ENCODE measurements at places on chromosomes 5 and 9. TPM values are rescaled to one million over a fixed set of nuclear protein-coding genes. Genes with fewer than 3 reads are reported as not detected.

The CTSV gene
- total RNA-seq: 0.17 TPM

The SPINK13 gene
- not detected for total RNA-seq

DNA sequence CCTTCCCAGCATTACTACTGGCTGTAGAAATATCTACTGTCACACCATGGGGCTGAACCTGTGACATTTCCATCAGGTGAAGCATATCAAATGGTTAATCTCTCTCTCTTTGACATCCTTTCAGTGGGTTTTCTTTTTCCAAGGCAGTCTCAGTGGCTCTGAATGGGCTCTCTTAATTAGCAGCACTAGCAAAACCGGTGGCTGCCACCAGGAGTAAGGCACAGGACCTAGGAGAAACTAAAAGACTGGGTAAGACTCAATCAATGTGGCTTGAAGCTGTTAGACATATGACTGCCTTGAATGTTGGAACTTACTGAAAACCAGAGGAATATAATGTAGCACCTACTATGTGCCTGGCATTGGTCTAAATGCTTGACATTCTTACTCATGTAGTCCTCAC, 445.0 kb upstream of the KIF2A start:
- no peaks in the 10 kb centered on the region for H3K4me1 ChIP-seq
- H3K27ac ChIP-seq: no peak overlapping the region
- H3K36me3 ChIP-seq: no peaks in the 10 kb centered on the region
- DNase-seq: no peak
- H3K27me3 ChIP-seq: no peaks in the 10 kb centered on the region

The FOXI1 gene
- total RNA-seq: not detected

- H3K36me3 ChIP-seq: no peaks in the 10 kb centered on the region
- no peaks in the 10 kb centered on the region for H3K4me1 ChIP-seq
- no peak overlapping the region for H3K4me3 ChIP-seq
- no peak overlapping the region for H3K27ac ChIP-seq
- peaks cover 2% of the 10 kb centered on the region for H3K27me3 ChIP-seq
Measured at GRCh38 chr5:5881294-5881693, 458.8 kb downstream of the ICE1 start.

DNA sequence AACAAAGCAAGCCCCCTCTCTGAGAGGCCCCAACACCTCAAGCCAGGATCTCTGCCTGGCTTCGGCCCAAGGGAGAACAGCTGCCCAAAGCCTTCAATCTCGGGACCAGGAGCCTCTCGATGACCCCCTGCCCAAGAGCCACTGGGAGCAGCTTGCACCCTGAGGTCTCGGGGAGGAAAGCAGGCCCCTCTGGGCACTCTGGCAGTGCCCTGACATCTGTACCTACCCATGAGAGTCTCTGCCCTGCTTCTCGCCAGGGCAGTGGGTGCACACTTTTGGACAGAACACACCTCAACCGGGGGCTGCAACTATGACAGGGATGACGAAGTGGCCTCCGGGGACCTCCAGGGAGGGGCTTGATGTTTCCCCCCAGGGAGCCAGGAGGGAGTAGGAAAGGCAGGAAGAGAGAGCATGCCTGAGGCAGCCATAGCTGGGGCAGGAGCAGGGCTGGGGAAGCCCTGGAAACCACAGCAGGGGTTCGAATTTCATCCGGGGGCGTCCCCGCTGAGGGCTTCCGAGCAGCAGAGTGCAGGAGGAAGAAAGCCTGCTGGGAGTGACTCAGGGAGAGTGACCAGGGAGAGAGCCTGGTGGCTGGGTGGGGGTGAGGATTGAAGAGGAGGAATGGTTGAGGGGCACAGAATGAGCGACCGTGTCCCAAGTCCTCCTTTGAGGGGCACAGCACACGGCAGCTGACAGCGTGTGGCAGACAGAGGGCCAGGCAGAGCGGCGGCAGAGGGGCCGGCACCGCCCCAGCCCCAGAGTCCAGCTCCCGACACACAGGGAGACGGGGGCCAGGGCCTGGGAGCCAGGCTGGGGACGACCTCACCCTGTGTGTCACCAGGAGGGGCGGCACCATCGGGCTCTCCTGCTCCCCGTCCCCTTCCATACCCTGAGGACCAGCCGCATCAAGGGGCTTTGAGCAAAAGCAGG, 1.8 kb downstream of the LPCAT1 start:
- H3K27ac ChIP-seq: peak overlapping the region; percentile 95
- peaks cover 3% of the 10 kb centered on the region for H3K27me3 ChIP-seq
- peaks cover 9% of the 10 kb centered on the region for H3K36me3 ChIP-seq
- peak overlapping the region; percentile 91 for H3K4me3 ChIP-seq
- DNase-seq: peak; percentile 61

- no peak overlapping the region for H3K4me3 ChIP-seq
- DNase-seq: no peak
- peaks cover 14% of the 10 kb centered on the region for H3K36me3 ChIP-seq
Measured at GRCh38 chr5:140118302-140118936, 4.5 kb downstream of the PURA start.

DNA sequence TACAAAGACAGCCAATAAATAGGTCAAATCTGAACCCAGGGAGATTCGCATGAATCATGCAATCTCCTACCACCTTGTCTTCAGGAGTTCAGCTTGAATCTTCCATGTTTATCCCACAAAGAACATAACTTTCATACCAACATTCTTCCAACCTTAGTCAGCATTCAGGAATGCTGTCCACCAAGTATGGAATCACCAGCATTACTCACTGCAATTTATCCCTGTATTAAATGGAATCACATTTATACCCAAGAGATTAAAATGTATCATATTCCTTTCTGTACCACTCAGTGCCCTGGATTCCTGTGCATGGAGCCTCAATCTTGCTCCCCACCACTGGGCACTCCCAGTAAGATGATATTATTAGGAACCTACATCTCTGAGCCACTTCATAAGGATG, 162.6 kb downstream of the GLIS3 start:
- peak overlapping the region; percentile 95 for H3K27ac ChIP-seq
- H3K36me3 ChIP-seq: no peaks in the 10 kb centered on the region
- peak overlapping the region; percentile 82 for H3K4me3 ChIP-seq
- DNase-seq: peak; percentile 95

The FKBP15 gene
- total RNA-seq: 29.8 TPM

The ATP10B gene
- not detected for total RNA-seq

The CDH6 gene
- 5.1 TPM for total RNA-seq

GRCh38 chr5:135064235-135064570, 30.2 kb upstream of the PITX1 start:
- no peak overlapping the region for H3K27ac ChIP-seq
- H3K4me3 ChIP-seq: no peak overlapping the region
- no peak for DNase-seq
- H3K27me3 ChIP-seq: peaks cover 18% of the 10 kb centered on the region
- H3K36me3 ChIP-seq: no peaks in the 10 kb centered on the region

The SOX30 gene
- not detected for total RNA-seq

GRCh38 chr5:159814805-159815585, 101.3 kb upstream of the ADRA1B start:
- H3K4me3 ChIP-seq: no peak overlapping the region
- no peaks in the 10 kb centered on the region for H3K36me3 ChIP-seq
- H3K27ac ChIP-seq: no peak overlapping the region

DNA sequence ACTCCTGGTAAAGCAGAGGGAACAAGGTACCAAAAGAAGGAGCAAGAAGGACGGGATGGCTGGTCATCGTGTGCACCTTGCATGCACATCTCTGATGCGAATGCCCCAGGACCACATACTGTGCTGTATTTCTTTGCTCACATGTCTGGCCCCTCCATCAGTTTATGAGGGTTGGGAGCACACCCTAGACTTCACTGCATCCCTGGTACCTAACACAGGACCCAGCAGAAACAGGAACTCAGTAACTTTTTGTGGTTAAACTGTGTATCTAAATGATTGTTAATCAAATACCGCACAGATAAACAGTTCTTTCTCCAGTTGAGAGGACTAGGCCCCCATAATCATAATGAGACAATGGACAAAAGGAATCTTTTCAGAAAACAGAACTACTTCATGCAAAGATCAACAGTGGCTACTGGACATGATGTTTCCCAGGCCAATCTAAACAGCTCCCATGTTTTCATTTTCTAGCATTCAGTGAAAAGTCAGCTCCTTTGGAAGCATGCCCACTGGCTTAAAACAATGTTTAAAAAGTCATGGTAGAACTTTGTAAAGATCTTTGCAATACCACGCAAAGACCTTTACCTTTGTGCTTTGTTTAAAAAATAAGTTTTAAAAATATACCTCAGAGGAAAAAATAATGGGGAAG, 55.5 kb upstream of the IFNK start:
- no peak for DNase-seq
- no peak overlapping the region for H3K27ac ChIP-seq
- no peak overlapping the region for H3K4me3 ChIP-seq

DNA sequence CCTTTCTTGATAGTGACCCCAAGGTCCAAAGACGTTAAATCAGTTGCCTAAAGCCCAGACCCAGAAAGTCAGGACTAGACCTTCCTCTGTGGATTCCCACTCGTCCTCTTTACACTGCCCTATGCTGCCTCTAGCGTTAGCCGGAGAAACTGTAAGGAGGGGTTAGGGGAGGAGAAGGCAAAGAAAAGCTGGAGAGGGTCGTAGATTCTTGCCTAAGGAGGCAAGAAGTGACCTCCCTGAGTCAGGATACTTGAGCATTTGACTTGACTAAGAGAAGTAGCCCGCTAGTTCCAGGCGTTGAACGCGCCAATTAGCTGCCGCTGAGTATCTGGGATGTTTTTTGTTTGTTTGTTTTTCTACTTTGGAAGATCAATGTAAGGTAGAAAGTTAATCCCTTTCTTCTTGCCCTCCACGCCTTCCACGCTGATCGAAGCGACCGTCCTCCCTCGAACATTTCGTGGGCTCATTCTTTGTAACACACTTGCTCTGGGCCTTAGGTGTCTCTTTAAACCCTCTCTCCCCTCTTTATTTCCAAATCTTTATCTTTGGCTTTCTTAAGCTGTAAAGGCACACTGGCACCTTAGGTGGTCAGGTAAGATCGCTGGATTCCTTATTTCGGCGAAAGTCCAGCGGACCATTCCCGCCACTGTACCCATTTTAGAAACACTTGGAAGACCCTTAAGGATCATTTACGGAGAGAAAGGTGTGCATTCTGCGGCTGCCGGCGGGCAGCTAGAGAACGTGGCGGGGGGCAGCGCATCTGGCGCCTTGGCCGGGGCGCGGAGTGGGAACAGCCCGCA, 5.1 kb upstream of the RGMB start:
- H3K36me3 ChIP-seq: peaks cover 35% of the 10 kb centered on the region
- peak overlapping the region; percentile 100 for H3K4me3 ChIP-seq
- H3K4me1 ChIP-seq: peaks cover 49% of the 10 kb centered on the region

The AUH gene
- 9.3 TPM for total RNA-seq

The AOPEP gene
- 42.7 TPM for total RNA-seq

- peaks cover 95% of the 10 kb centered on the region for H3K4me1 ChIP-seq
- peaks cover 2% of the 10 kb centered on the region for H3K27me3 ChIP-seq
- DNase-seq: peak; percentile 50
- H3K36me3 ChIP-seq: peaks cover 4% of the 10 kb centered on the region
- H3K27ac ChIP-seq: peak overlapping the region; percentile 91
Measured at GRCh38 chr5:136021016-136021405, 7.8 kb upstream of the TGFBI start.

- H3K4me1 ChIP-seq: peaks cover 58% of the 10 kb centered on the region
- H3K36me3 ChIP-seq: peaks cover 15% of the 10 kb centered on the region
- peak overlapping the region; percentile 57 for H3K4me3 ChIP-seq
- peak overlapping the region; percentile 54 for H3K27ac ChIP-seq
- peak; percentile 78 for DNase-seq
Measured at GRCh38 chr5:33257807-33258429, 182.8 kb upstream of the TARS1 start.

The SH3TC2 gene
- total RNA-seq: 11.6 TPM

- no peaks in the 10 kb centered on the region for H3K36me3 ChIP-seq
- H3K4me3 ChIP-seq: no peak overlapping the region
- DNase-seq: no peak
- H3K27ac ChIP-seq: no peak overlapping the region
- H3K4me1 ChIP-seq: no peaks in the 10 kb centered on the region
Measured at GRCh38 chr5:100676817-100677631, 141.8 kb downstream of the FAM174A start.

The SHROOM1 gene
- total RNA-seq: 8.9 TPM

The PCDHA7 gene
- total RNA-seq: 0.15 TPM

DNA sequence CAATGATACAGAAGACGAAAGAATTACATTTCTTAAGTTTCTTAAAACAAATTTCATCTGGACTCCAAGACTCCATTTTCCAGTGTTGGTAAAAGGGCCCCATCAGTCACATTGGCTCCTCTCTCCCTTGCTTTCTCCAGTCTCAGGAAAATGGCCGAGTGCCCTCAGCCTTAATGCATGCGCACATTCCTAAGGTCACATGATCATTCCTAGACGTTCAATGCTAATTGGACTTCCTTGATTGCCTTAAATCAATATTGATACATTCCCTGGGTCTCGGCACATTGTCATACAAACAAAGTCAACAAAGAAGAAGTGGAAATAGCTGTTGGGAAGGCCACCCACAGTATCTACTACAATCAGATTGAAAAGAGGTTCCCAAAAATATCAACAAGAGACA, 413.6 kb upstream of the GRAMD2B start:
- H3K4me1 ChIP-seq: no peaks in the 10 kb centered on the region
- peaks cover 4% of the 10 kb centered on the region for H3K36me3 ChIP-seq
- H3K27me3 ChIP-seq: no peaks in the 10 kb centered on the region
- DNase-seq: no peak
- no peak overlapping the region for H3K27ac ChIP-seq

The SLC1A1 gene
- total RNA-seq: 0.64 TPM

The EIF4E1B gene
- total RNA-seq: not detected

GRCh38 chr5:154573011-154573410, 95.0 kb upstream of the HAND1 start:
- H3K4me3 ChIP-seq: no peak overlapping the region
- H3K27ac ChIP-seq: no peak overlapping the region
- H3K27me3 ChIP-seq: peaks cover 46% of the 10 kb centered on the region
- H3K4me1 ChIP-seq: no peaks in the 10 kb centered on the region

DNA sequence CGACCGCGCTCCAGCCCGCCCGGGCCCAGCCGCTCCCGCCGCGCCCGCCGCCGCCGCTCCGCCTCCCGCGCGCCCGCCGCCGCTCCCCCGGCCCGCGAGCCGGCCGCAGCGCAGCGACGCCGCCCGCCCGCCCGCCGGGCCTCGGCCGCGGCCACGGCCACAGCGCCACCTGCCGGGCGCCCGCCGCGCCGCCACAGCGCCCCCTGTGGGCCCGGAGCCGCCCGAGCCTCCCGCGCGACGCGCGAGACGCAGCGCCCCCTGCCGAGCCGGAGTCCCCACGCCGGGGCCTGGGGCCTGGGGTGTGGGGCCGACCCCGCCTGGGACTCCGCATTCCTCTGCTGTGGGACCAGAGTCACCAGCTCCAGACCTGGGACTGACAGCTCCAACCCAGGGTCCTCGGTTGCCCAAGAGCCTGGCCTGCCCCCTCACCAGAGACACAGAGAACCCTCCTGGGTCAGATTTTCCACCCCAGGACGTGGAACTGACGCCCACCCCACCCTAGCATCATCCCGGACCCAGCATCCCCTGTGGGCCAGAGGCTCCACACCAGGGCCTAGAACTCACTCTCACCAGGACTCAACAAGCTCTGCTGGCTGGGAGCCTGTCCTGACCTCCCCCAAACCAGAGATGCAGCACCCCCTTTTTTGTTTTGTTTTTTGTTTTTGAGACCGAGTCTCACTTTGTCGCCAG, at the start of gene RAPGEF1:
RAPGEF1 (minus strand) TSS at position 118 of the 690 bp plus-strand sequence. CDS start 246 bp downstream, outside the sequence.
- peak within 1 kb of the TSS; percentile 78 for H3K27ac ChIP-seq
- no peaks in the 10 kb centered on the region for H3K27me3 ChIP-seq
- peak; percentile 18 for DNase-seq
- peak within 1 kb of the TSS; percentile 94 for H3K4me3 ChIP-seq
- peaks cover 47% of the 10 kb centered on the region for H3K4me1 ChIP-seq

All from HFFc6 (cell line).